NAMALWA (cell line): ENCODE measurements at places on chromosomes 12 and 14.

DNA sequence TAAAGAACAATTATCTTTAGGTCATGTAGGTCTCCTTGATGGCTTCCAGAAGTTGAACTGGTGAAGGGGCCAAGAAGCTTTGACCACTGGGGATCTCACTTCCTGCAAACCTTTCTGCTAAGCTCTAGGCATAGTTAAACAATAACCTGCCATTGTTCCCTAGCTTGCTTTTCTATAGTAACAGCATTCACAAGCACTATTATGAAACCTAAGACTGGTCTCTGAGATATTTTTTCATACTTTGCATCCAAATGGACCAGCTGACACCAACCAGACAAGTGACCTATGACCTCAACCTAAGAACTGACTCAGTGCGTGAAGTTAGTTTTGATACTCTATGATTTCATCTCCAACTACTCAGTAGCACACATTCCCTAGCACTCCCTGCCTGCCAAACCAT lies 129.1 kb downstream of the PTPRB start:
- no peak for DNase-seq

DNA sequence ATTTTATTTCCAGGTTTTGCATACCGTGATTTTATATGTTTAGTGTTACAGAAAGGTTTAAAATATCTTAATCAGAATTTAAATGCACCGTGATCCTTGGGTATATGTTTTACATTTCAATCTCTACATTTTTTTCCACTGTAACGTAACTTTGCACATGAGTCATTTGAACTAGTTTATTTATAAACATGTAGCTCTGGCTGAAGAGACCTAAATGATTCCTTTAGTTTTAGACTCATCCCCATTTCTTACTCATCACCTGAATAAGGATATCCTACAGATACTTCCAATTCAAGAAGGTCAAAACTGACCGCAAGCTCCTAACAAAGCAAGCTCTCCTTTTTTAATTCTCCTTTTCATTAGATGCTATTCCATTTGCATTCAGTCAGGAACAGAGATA lies 42.7 kb upstream of the SLC6A15 start:
- DNase-seq, result no peak

GRCh38 chr12:109201496-109201885 lies 85.1 kb downstream of the ACACB start:
- no peak for DNase-seq

- peak; percentile 67 for DNase-seq
Observed at GRCh38 chr12:39990122-39991101, 115.5 kb downstream of the SLC2A13 start.

DNA sequence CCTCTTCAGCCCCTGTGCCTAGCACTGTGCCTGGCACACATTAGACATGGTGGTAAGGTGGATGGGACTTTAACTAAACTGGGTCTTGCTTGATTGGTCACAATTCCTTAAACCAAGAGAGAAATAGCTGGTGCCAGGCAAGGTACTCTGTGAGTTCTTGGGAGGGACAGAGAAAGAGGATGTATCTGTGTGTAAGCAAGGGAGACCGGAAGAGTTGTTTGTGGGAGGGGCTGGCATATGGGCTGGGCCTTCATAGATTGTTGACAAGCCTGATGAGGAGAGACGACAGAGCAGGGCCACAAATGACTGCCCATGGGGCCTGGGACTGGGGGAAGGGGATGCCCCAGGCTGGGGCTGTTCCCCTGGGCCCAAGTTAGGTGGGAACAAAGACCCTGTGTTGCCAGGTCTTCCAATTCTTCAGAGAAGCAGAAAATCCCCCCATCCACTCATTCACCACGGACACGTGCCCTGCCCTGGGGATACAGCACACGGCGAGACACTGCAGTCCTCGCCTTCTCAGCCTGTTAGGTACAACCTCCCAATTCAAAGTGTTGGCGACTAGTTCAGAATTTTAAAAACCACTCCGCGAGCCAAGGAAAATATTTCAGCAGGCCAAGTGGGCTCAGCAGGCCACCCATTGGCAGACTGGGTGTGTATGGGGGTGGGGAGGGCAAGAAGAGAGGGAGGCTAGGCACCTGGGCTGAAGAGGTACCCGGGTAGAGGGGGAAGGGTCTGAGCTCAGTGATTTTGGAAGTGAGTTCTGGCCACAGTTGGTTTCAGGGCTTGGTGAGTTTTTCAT lies 11.4 kb upstream of the CYP46A1 start:
- peak; percentile 78 for DNase-seq

GRCh38 chr12:608921-609320 lies 54.3 kb downstream of the NINJ2 start:
- DNase-seq, result no peak

GRCh38 chr12:116434155-116435011 lies 124.8 kb upstream of the MAP1LC3B2 start:
- DNase-seq, result no peak

DNA sequence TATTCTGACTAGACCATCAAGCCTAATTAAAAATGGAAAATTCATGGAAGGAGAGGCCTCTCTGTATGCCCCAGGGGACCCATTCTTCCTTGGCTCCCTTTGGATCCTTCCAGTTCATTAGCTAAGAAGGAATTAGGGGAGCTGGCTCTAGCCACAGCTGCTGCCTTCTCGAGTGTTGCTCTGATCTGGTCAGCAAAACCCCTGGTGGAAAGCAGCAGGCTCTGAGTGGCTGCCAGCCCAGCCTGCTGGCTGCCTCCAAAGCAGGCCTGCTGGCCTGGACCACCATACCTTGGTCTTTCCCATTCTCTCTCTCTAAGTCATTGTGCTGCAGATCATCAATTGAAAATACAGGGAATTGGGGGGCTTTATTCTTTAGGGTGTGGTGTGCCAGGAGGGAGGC lies 29.0 kb upstream of the AKAP6 start:
- no peak for DNase-seq

GRCh38 chr12:65199604-65200003 lies 30.2 kb downstream of the LEMD3 start:
- no peak for DNase-seq

DNA sequence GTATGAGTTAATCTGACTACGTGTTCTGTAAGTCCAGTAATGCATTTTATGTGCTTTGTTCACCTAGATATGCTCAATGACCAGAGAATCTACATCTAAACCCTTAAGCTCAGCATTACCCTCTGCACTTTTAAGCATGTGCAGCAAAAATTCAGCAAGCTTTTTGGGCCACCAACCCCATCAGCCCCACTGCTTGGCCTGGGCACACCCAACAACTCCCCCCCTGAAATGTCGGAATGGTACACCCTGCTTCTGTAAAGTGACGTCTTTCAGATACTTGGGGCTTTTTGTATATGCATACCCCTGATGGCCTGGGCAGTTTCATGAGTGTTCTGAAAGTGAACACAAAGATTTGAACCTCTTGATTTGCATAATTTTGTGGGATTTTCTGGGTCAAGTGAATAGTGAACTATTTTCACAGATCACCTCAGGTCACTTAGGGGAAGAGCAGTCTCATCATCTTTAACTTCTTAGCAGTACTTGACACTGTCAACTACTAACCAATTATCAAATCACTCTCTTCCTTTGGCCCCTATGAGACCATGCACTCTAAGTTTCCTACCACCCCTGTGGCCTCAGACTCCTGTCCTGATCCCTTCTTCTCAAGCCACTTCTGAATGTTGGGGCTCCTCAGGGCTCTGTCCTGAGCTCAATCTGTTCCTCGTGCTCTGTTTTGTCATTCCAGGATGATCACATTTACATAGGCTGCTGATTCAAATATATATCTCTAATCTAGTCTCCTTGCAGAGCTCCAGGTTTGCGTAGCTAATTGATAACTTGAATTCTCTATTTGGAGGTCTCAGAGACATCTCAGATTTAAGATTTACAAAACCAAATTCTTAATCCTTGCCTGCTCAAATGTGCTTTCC lies 36.3 kb upstream of the PPM1A start:
- no peak for DNase-seq

GRCh38 chr14:99574099-99574880 lies 29.7 kb downstream of the CCDC85C start:
- DNase-seq, result peak; percentile 63

DNA sequence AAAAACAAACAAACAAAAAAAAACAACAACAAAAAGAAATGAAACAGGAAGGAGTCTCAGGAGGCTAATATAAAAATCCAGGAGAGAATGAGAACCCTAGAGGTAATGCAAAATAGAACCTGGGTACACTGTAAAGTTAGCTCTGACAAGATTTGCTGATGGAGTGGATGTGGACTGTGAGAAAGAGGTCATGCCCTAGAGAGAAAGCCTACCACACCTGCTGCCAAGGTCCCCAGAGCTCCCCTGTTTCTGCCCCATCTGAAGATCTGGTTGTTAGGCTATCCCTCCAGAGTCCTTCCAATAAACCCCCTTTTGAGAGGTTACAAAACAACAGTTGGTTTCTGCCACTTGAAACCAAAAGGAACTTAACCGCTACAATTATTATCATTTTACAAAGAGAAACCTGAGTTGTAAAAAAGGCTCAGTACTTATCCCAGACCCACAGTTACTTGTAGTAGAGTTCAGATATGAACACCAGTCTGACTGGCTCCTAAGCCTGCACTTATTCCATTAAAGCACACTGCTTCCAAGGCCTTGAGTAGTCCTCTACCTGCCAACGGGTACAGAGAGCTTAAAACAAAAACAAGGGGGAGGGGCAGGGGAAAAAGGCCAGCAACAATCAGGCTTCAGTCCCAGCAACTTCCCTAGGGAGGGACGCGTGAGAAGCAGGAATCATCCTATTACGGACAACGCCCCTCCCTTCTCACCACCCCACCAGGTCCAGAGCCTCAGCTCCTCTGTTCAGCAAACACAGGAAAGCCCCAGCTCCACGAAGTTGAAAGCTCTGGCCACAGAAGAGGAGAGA lies 27.7 kb downstream of the PPP1R13B start:
- no peak for DNase-seq

GRCh38 chr12:2335916-2336315 lies 283.1 kb downstream of the CACNA1C start:
- no peak for DNase-seq

GRCh38 chr14:101511620-101512375 lies 49.5 kb upstream of the DIO3 start:
- no peak for DNase-seq

- DNase-seq, result no peak
Observed at GRCh38 chr14:32656601-32657000, 282.1 kb upstream of the NPAS3 start.

DNA sequence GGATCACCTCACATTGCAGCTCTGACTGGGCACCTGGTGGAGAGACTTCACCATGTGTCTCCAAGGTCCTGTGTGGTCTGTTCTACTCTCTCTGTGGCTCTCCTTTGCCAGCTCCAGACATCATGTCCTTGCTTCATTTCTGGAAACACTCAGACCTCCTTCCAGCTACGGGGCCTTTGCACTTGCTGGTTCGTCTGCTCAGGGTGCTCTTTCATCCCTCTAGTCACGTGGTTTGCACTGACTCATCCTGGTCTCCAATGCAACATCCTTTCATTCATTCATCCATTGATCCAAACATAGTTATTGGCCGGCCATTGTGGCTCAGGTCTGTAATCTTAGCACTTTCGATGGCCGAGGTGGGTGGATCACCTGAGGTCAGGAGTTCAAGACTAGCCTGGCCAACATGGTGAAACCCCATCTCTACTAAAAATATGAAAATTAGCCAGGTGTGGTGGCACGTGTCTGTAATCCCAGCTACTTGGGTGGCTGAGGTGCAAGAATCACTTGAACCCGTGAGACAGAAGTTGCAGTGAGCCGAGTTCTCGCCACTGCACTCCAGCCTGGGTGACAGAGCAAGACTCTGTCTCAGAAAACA lies 23.9 kb upstream of the CCDC63 start:
- no peak for DNase-seq

GRCh38 chr12:52658196-52658595 lies 6.2 kb upstream of the KRT2 start:
- DNase-seq, result no peak

GRCh38 chr14:89121968-89122620 lies 294.9 kb downstream of the FOXN3 start:
- no peak for DNase-seq

DNA sequence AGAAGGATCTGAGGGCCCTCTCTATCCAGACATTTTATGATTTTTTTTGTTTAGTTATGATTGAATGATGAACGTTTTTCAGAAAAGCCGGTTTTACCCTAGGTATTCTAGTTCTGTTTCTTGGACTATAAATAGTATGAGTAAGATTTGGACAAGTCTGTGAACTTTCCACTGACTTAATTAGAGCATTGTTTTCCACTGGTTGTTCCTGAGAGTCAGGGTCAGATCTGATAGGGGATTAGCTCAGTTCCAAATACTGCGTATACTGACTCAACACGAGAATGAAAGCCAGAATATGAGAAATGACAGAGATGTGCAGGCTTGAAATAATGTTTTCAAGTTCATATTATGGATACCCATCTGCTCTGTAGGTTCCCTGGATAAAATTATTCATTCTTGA lies 361.6 kb downstream of the AEBP2 start:
- DNase-seq, result no peak

DNA sequence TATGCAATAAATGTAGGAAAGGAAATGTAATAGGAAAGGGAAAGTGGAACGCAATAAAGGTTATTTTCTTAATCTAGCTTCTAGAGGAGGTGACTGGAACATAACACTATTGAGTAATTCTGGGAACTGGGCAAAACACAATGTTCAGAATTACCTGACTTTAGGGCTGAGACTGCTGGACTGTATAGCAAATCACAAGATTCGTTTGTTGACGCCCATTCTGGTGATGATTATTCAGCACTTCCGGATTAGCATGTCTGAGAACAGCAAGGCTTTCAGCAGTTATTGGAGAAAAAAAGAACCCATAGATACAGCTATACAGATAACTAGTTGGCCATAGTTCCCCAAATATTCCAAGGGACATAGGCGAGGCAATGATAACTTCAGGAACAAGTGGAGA lies 2.3 kb upstream of the KLRD1 start:
- no peak for DNase-seq

DNA sequence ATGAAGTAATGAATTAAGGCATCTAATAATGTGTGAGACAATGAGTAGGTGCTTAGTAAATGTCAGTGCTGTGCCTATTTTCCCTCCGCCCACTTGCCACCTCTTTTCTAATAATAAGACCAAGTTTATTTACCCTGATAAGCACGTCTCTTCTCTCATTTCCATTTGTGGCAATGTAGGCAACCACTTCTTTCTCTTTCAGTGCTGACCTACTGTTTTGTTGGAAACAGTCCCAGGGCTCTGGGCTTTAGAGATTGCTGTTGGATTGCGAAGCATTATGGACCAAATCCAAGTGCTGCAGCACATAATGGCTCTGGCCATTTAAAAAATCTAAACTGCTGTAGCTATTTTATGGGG lies 141.3 kb upstream of the PLEKHG7 start:
- no peak for DNase-seq

DNA sequence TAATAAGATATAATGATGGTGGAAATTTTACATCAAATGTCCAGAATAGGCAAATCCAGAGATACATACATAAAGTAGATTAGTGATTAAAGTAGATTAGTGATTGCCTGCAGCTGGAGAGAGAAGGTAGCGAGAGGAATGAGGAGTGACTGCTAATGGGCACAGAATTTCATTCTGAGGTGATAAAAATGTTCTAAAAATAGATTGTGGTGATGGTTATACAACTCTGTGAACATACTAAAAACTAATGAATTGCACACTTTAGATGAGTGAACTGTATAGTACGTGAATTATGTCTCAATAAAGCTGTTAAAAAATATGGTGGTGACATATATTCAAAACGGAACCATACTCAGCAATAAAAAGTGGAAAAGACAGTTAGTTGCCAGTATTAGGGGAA lies 41.7 kb downstream of the PPP2R5E start:
- DNase-seq, result no peak

- DNase-seq, result no peak
Observed at GRCh38 chr12:53173085-53173715, 7.3 kb upstream of the ZNF740 start.
